ENCODE measurements at places on chromosomes 1 and 21. TPM values are rescaled to one million over a fixed set of nuclear protein-coding genes. Genes with fewer than 3 reads are reported as not detected.

The TCEA3 gene
- 0.08 TPM for polyA plus RNA-seq

The ABCA4 gene
- polyA plus RNA-seq, result 0.06 TPM

The OR2T33 gene
- not detected for polyA plus RNA-seq

DNA sequence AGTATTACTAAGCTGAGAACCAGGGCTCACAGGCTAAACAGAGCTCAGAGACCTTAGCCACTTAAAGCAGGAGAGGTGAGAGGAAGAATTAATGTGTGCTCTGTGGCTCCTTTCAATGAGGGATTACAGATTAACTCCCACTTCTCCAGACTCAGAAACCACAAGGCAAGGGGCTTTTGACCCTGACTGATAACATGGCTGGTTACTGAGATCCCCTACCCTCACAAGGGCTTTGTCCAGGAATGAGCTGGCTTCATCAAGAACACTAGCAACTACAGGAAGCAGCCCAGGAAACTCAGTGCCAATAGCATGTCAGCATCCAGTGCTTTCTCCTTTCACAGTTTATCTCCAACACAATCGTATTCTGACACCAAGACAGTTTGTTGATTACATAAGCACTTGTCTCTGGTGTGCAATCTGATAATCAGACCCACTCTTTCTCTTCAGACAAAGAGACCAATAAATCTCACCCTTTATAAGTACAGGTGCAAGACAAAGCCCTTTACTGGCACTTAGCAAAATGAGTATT is 38.8 kb downstream of the ERI3 start:
- DNase-seq, result no peak

DNA sequence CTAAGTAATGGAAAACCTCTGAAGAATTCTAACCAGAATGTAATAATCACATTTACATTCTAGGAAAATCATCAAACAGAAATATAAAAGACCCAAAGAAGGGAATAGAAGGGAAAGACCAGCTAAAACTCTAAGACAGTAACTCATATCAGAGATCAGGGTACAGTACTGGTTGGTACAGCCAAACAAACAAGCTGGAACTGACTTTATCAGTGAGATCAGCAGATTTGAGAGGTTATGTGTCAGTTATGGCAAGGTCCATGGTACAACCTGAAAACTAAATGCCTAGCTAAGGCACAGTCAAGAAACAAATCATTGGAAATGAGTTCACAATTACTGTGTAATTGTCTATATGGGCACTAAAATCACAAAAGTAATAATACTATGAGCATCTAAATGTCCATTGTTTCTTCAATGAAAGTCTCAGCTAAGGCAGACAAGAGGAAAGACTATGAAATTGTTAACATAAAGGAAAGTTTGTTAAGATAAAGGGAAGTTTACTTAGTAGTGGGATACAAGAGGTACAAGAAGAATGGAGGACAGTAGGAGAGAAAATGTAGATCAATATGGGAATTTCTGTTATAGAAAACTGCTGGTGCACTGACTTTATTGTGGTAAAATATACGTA is 75.8 kb downstream of the TRIM33 start:
- DNase-seq, result no peak

- no peak for DNase-seq
Measured at GRCh38 chr1:203204756-203205155, 18.3 kb upstream of the CHI3L1 start.

DNA sequence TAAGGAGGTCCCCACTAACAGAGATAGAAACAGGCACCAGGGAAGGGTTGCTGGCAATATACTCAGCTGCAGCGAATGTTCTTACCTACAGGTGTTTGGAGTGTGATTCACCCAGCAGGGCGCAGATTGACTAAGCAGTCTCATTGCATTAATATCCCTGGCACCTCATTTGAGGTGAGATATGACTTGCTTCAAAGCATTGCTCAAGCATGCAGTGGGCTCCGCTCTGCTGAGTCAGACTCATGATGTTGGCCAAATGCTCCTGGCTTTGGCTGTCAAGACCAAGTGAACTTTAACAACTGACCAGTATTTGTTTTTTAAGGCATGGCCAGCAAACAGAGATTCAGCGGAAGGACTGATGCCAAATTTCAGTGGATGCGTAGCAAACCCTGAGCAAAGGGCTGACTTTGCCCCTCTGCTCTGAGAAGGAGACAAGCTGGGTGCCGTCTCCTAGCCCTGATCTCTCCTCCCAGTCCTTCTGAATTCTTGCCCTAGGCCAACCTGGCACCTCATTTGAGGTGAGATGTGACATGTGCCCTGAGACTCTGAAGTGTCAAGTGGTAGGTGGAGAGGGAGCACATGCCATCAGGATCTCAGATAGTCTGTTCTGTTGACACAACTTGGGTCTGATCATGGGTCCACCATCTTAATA is 187.1 kb upstream of the COA6 start:
- DNase-seq, result no peak

- no peak for DNase-seq
Measured at GRCh38 chr1:229093609-229094336, 177.1 kb upstream of the RAB4A start.

GRCh38 chr1:245205396-245205795 is 50.6 kb downstream of the KIF26B start:
- no peak for DNase-seq

Data from H1 (cell line).